ENCODE measurements at places on chromosomes 2 and 18.

DNA sequence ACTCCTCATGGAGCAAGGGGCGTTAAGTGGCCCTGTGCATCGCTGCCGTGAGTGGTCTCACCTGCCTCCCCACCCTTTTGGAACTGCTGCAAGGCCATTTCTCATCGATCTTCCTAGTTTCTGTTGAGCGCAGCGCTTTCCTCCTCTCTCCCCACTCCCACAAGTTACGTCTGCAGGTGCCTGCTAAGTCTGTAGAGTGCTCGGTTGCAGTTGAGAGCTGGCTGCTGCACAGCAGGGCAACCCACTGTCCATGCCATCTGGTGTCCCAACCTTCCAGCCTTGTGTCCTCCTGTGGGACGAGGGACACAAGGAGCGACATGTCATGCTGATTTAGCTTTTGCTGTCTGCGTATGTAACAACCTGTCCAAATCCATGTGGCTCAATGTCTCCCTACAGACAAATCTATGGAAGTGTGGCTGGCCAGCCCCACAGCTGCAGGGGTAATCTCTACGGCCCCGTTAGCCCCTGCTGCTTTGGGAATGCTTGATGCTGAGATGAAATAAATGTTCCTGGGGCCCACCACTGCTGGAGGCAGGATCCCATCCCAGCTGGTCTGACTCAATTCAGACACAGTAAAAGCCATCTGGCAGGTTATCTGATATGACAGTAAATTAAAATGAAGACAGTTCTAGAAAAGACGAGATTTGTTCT, 68.1 kb upstream of the TCF7L1 start:
- DNase-seq, result no peak

GRCh38 chr18:79819064-79819967, 21.6 kb downstream of the KCNG2 start:
- DNase-seq, result no peak

- DNase-seq, result no peak
Measured at GRCh38 chr2:175234650-175235049, 53.1 kb upstream of the ATP5MC3 start.

DNA sequence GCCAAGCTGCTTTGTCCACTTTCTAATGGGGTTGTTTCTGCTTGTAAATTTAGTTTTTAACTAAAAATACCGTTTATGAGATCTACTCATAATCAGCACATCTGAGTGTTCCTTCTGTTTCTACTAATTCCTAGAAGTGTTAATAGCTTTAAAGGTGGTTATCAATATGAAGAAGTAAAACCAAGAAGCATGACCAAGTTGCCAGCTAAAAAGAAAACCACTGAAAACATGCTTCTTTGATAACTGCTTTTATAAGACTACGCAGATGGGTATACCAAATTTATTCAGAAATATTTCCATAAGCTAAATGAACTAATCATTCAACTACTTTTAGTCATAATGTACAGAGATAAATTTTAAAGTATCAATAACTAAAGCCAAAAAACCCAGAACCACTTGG, 101.8 kb downstream of the C2orf74 start:
- no peak for DNase-seq

DNA sequence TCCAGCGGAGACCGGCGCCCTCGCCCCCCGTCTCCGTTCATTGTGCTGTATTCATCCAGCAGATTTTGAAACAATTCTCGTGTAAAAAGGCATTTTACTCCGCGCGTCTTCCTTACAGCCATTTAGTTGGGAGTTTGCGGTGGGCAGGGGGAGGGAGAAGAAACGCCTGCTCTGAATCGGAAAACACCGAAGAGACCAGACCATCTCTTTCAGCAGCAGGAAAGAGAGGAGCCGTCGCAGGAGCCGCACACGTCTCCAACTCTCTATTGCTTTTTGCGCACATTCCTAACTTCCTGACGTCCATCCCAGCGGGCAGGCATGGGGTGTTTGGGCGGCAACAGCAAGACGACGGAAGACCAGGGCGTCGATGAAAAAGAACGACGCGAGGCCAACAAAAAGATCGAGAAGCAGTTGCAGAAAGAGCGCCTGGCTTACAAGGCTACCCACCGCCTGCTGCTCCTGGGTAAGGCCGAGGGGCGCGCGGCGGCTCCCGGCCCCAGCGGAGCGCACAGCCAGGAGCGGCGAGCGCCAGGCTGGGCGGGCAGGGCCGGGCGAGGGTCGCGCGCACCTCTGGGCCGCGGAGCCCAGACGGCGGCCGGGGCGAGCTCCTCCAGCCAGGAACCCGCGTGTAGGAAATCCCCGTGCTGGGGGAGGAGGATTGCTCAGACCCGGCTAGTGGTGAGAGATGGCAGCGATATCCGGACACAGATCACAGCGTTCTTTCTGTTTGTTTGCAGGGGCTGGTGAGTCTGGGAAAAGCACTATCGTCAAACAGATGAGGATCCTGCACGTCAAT, 63.2 kb downstream of the GNAL start:
- DNase-seq, result no peak

DNA sequence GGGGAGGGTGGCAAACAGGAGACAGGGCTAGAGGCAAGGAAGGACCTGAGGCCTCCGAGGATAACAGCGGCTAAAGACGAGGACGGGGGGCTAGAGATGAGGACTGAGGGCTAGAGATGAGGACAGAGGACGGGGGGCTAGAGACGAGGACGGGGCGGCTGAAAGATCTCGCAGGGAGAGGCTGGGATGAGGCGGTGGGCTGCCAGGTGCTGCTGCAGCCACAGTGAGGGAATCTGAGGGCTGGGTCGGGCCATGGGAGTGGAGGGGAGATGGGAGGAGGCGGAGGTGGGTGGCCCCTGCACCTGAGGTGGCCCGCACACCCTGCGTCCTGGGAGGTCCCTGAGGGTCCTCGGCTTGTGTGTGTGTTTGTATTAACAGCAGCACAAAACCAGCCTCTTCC, 350.2 kb upstream of the SALL3 start:
- no peak for DNase-seq

DNA sequence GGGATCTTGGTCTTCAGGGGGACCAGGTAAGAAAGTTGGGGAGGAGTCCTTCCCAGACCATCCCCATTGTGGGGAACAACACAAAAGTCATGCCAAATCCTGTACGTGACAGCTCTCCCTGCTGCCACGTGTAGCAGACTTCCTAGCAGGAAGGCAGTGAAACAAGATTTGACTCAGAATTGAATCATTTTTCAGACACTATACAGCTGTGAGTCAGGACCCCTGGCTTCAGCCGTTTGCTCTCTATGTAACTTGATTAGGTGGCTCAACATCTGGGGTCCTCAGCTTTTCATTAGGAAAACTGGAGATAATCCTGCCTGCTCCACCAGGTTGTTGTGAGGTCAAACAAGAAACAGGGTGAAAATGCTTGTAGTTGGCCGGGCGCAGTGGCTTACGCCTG, 32.9 kb upstream of the PDCL3 start:
- DNase-seq, result no peak

- DNase-seq, result no peak
Measured at GRCh38 chr2:3682811-3683210, 20.6 kb upstream of the DCDC2C start.

- DNase-seq, result no peak
Measured at GRCh38 chr2:167289651-167290410, 401.6 kb downstream of the XIRP2 start.

- DNase-seq, result no peak
Measured at GRCh38 chr2:21267232-21267835, 143.6 kb downstream of the TDRD15 start.

GRCh38 chr2:20501974-20502373, 55.1 kb downstream of the RHOB start:
- DNase-seq, result no peak

- DNase-seq, result peak; percentile 61
Measured at GRCh38 chr18:21194871-21195771, 46.9 kb upstream of the GREB1L start.

DNA sequence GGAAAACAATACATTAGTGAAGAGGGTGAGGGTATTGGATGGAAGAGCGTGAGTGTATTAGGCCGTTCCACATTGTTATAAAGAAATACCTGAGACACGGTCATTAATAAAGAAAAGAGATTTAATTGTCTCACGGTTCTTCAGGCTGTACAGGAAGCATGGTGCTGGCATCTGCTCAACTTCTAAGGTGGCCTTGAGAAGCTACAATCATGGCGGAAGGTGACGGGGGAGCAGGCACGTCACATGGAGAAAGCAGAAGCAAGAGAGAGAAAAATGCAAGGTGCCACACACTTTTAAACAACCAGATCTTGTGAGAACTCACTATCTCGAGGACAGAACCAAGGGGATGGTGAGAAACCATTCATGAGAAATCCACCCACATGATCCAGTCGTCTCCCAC, 18.2 kb downstream of the HPCAL1 start:
- no peak for DNase-seq

DNA sequence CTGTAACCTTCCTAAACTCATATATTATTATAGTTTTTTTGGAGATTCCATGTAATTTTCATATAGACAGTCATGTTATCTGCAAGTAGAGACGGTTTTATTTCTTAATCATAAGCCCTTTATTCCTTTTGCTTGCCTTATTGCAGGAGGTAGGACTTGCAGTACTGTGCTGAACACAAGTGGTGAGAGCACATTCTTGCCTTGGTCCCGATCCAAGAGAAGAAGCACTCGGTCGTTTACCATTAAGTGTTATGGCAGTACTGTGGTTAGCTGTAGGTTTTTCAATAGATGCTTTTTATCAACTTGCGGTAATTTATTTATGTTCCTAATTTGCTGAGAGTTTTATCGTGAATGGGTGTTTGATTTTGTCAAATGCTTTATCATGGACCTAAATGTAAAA, 305.7 kb downstream of the DYSF start:
- no peak for DNase-seq

DNA sequence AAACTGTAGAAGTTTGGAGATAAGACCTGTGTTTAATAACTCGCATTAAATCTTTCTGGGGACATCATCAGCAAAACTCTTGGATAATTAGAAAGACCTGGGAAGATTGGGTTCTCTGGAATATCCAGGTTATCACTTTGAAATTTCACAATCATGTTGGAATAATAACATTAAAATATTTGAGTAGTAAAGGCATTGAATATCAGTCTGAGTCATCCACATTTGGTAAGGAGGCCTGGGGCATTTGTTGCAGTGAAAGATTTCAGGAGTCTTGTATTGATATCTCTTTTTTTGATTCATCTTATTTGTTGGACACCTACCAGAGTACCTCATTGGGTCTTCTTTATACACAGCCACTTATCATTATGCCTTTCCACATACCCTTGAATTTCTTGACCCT, 95.9 kb downstream of the EPB41L5 start:
- DNase-seq, result no peak

DNA sequence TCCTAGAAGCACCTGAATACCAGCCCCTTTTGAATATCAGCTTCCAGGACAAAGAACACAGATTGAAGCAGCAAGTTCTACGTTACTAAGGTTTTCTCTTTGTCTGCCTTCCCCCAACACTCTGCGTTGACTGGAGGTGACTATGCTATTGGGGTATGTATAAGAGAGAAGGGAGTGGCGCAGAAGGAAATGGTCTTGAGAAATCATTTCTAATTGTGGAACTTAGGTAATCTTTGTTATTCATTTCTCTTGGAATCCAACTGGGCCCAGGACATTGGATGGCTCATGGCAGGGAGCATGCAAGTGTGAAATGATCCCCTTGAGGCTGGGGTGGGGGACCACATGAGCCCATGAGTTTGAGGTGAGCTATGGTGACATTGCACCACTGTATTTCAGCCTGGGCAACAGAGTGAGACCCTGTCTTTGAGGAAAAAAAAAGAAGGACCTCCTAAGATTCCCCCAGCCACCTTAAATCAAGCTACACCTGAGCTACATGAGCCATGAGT, 29.7 kb downstream of the XDH start:
- no peak for DNase-seq

GRCh38 chr2:44392338-44392943, 30.7 kb downstream of the CAMKMT start:
- peak; percentile 16 for DNase-seq

DNA sequence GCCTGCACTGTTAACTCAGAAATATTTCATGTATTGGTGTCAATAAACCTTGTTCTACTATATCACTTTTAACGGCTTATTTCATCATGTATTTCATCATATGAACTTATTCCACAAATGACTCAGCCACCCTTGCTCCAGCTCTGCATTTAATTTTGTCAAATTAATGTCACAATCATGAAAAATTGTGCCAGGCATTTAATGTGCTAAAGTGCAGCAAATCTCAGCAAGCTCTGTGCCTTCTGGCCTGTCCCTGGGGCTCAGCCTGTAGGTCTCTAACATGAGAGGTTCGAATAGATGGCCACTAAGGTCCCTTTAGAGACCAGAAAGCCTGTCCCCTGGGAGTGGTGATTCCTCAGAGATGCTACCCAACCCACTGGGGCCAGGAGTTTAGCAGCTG, 28.6 kb downstream of the BOD1L2 start:
- no peak for DNase-seq

DNA sequence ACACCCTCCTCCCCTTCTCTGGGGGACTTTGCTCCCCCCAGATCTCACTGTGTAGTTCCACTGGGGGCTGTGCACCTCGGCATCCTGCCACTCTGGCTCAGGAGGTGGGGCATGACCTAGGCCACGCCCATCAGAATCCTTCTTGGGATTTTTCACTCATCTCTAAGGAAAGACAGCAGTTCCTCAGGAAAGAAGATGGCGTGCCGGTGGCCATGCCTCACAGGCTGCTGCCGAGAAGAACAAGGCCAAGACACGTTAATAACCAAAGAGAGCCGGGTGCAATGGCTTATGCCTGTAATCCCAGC, 3.2 kb downstream of the NMUR1 start:
- no peak for DNase-seq

GRCh38 chr2:233836359-233836758, 18.0 kb downstream of the HJURP start:
- DNase-seq, result no peak

Data from NCI-H1092 treated with DMSO at 0.1 percent for 48 hours (cell line).